ENCODE measurements at places on chromosomes 13 and 19.
A peak's percentile ranks its signal among the peaks of the same experiment; 100 is the strongest.

DNA sequence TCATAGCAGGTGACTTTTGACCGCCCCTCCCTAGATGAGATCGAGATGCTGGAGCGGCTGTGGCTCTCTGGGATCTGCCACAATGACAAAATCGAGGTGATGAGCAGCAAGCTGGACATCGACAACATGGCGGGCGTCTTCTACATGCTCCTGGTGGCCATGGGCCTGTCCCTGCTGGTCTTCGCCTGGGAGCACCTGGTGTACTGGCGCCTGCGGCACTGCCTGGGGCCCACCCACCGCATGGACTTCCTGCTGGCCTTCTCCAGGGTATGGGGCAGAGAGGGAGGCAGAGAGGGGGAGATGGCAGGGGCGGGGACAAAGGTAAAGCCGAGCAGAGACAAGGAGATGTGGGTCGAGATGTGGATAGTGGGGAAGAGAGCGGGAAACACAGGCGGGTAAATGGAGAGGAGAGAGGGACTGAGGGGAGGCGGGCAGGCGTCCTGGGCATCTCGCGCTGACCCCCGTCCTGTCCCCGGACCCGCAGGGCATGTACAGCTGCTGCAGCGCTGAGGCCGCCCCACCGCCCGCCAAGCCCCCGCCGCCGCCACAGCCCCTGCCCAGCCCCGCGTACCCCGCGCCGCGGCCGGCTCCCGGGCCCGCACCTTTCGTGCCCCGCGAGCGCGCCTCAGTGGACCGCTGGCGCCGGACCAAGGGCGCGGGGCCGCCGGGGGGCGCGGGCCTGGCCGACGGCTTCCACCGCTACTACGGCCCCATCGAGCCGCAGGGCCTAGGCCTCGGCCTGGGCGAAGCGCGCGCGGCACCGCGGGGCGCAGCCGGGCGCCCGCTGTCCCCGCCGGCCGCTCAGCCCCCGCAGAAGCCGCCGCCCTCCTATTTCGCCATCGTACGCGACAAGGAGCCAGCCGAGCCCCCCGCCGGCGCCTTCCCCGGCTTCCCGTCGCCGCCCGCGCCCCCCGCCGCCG lies 3.4 kb upstream of the GRWD1 start:
- DNase-seq, result no peak

- DNase-seq, result no peak
These were observed 124.5 kb downstream of the AKAP11 start for GRCh38 chr13:42396501-42396900.

GRCh38 chr13:47816831-47817230 lies 184.2 kb downstream of the SUCLA2 start:
- no peak for DNase-seq

DNA sequence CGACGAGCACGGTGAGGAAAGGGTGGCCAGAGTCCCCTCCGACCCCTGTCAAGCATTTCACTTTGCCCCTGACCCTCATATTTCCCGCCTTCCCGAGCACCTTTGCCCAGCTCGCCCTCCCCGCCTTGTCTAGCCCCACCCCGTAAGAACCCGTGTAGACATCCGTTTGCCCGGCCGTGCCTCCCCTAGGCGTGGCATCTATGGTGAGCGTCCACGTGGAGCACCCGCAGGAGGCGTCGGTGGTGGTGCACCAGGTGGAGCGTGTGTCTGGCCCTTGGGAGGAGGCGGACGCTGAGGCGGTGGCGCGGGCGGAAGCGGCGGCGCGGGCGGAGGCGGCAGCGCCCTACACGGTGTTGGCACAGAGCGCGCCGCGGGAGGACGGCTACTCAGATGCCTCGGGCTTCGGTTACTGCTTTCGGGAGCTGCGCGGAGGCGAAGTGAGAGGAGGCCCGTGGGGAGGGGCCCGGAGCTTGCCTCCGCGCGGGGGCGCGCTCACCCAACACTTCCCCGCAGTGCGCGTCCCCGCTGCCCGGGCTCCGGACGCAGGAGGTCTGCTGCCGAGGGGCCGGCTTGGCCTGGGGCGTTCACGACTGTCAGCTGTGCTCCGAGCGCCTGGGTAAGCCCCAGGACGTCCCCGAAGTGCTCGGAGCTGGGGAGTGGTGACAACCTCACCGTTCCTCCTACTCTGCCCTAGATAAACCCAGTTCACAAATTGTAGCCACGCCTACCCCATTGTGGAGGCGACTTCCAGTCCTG lies 4.2 kb downstream of the LTBP4 start:
- DNase-seq, result peak; percentile 36

- DNase-seq, result no peak
These were observed 44.8 kb downstream of the DNM2 start for GRCh38 chr19:10762656-10763055.

- no peak for DNase-seq
These were observed 139.4 kb downstream of the HS6ST3 start for GRCh38 chr13:96229356-96229755.

DNA sequence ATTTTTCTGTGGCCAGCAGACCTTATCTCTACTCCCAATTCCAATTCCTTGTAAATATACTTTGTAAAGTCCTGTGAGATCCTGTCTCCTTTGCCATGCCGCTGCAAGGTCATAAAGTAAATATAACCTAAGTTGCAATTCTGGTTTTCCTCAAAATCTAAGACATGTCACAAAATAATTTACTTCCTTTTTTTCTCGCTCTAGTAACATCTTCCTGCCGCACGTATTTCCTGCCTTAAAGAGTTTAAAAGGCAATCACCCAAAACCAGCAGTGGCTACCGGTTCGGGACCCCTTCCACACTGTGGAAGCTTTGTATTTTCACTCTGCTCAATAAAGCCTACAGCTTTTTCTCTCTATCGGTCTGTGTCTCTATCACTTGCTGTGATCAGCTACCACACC lies 832.0 kb upstream of the SLITRK5 start:
- DNase-seq, result no peak

GRCh38 chr19:30895946-30896345 lies 453.3 kb downstream of the TSHZ3 start:
- no peak for DNase-seq

DNA sequence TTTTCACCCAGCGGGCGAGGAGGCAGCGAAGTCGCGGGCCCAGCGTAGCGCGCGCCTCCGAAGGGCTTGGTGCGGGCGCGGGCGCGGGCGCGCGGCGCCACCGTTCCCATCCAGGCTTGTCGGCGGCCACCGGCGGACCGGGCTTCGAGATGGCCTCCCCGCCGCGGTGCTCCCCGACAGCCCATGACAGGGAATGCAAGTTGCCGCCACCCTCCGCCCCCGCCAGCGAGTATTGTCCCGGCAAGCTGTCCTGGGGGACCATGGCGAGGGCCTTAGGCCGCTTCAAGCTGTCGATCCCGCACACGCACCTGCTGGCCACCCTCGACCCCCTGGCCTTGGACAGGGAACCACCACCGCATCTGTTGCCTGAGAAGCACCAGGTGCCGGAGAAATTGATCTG lies at the start of gene WDR88:
Gene WDR88 (plus strand): TSS at position 94 of the 400 bp plus-strand sequence. CDS start 56 bp downstream, at position 150.
- no peak for DNase-seq

DNA sequence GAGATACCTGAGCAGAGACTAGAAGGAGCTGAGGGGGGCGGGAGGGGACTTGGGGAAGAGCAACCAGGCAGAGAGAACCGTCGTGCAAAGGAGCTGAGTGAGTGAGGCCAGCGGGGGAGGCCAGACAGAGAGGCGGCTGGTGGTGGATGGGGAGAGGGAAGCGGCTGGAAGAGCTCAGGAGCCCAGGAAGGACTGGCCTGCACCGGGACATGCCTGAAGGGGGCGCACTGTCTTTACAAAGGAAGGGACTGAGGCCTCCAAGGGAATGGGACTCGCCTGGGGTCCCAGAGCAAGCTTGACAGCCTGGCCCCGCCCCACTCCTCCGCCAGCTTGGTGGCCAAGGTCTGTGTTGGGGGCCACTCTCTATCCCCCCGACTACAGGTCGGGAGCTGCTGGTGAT lies 14.9 kb downstream of the ONECUT3 start:
- DNase-seq, result no peak

GRCh38 chr13:51125495-51126226 lies 14.6 kb upstream of the C13orf42 start:
- DNase-seq, result peak; percentile 50

DNA sequence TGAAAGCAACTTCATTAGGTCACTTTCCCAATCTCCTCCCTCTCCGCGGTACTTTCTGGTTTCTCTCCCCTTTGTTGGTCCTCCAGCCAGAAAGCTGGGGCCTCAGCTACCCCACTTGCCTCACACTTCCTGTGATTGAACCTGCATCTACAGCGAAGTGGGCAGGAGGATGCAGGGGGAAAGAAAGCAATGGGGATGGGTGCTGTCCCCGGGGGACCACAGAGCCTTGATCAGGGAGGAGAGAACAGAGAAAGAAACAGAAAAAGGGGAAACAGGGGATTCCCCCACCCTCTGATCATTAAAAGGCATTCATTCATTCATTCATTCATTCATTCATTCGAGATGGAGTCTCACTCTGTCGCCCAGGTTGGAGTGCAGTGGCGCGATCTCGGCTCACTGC lies 74.2 kb downstream of the TRPM4 start:
- DNase-seq, result no peak

- no peak for DNase-seq
These were observed 32.0 kb upstream of the TMEM255B start for GRCh38 chr13:113726961-113727411.

- no peak for DNase-seq
These were observed 11.4 kb downstream of the LYPD3 start for GRCh38 chr19:43454031-43454430.

DNA sequence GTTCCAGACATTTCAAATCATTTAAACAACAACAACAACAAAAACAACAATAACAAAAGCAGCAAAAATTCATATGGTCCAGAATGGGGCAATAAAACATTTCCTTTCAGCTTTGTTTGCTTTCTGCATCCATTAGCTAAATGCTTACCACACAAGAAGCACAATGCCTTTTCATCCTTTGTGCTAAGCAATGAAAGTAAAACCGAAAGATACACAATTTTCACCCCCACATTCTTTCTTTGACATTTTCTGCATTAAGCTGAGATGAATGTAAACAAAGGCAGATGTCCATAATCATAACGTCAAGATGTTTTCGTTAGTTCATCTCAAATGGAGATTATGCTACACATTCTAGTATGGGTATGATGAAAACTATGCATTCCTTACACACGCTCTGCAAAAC lies 568.5 kb downstream of the SLITRK6 start:
- DNase-seq, result peak; percentile 26

GRCh38 chr19:31501427-31502195 lies 152.4 kb upstream of the TSHZ3 start:
- no peak for DNase-seq

GRCh38 chr19:49543032-49543431 lies 15.2 kb downstream of the RCN3 start:
- DNase-seq, result no peak

DNA sequence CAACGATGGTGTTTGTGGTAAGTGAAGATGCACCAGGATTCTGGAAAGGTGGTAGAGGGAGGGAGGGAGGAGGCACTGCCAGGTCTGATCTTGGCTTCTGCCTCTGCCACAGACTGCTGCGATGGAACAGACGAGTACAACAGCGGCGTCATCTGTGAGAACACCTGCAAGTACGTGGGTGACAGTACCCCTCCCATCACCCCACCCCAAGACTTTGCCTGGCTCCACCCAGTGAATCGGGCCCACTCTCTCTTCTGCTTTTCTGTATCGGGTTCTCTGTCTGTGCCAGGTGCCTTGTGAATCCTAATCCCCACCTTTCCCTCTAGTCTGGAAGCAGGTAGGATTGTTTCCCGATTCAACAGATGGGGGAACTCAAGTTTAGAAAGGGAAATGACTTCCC lies 2.5 kb downstream of the PRKCSH start:
- DNase-seq, result no peak

- no peak for DNase-seq
These were observed 63.4 kb upstream of the MED4 start for GRCh38 chr13:48158290-48158689.

GRCh38 chr13:106038752-106039151 lies 496.7 kb downstream of the EFNB2 start:
- peak; percentile 93 for DNase-seq

DNA sequence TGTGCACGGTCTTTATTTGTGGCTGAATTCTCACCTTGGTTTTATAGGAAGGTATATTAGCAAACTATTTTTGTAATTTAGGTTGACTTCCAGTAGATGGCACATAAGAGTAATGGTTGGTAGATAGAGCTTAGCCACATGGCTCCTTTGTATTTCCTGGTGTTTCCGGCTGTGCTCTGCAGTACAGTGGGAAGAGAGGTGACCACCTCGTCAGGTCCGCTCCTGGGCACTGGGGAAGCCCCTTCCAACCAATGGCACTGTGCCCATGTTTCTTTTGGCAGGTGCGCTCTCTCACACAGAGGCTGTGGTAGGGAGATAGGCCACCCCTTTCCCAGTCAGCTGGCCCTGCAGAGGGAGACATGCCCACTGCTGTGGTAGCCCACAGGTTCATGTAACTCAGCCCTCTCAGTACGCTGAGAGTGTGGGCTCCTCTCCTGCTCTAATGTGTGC lies 74.3 kb upstream of the ATP12A start:
- no peak for DNase-seq

- DNase-seq, result no peak
These were observed 42.5 kb downstream of the RASA3 start for GRCh38 chr13:114089751-114090400.

- DNase-seq, result peak; percentile 28
These were observed 30.1 kb downstream of the SCEL start for GRCh38 chr13:77565635-77566034.

GRCh38 chr19:7674010-7675005 lies 2.6 kb upstream of the MCEMP1 start:
- DNase-seq, result peak; percentile 16

- DNase-seq, result peak; percentile 21
These were observed 325.0 kb downstream of the DNAJC15 start for GRCh38 chr13:43348397-43348796.

DNA sequence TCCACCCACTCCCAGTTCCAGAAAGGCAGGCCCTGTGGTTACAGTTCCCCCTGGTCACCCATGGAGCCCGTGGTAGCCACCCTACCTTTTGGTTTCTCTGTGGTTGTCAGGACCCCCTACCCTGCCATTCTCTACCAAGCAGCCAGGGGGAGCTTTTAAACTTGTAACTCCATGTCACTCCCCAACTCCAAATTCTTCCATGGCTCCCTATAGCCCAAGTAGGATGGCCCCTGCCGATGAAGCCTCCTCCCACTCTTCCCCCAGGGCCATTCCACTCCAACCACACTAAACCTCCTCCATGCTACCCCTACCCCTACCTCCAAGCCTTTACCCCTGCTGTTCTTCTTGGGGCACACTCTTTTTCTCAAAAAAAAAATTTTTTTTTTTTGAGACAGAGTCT lies 2.2 kb downstream of the S1PR2 start:
- DNase-seq, result no peak

DNA sequence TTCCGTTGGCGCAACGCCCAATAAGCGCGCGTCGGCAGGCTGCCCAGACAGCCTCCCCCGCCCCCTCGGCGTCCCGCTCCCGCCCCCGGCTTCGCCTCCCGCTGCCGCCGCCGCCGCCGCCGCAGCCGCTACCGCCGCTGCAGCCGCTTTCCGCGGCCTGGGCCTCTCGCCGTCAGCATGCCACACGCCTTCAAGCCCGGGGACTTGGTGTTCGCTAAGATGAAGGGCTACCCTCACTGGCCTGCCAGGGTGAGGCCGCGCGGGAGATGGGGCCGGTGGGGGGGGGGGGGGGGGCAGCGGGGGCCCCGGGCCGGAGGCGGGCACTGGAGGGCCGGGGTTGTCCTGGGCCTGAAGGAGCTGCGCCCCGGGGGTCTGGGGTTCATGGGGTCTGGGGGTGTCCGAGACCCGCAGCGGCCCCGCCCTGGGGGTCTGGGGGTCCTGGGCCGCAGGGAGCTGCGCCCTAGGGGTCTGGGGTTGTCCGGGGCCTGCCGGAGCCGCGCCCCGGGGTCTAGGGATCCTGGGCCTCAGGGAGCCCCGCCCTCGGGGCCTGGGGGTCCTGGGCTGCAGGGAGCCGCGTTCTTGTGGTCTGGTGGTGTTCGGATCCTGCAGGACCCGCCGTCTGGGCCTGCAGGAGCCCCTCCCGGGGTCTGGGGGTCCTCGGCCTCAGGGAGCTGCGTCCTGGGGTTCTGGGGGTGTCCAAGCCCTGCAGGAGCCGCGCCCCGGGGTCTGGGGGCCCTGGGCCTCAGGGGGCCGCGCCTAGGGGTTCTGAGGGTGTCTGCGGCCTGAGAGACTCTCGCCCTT lies at the start of gene HDGFL2:
Gene HDGFL2 (plus strand): TSS at position 124 of the 801 bp plus-strand sequence. CDS start 54 bp downstream, at position 178.
- no peak for DNase-seq

Data from fibroblast of skin of right quadriceps (primary cell).